Uterine smooth muscle cell (primary cell): ENCODE measurements at places on chromosomes 4 and X. TPM values are rescaled to one million over a fixed set of nuclear protein-coding genes. Genes with fewer than 3 reads are reported as not detected.

The BMX gene
- total RNA-seq = 0.11 and 0.25 TPM in 2 replicates

The CDKL2 gene
- total RNA-seq = 2.5 and 4.6 TPM in 2 replicates

The MAOA gene
- 4.0 and 5.5 TPM in 2 replicates for total RNA-seq

The GUCY1A1 gene
- total RNA-seq = 0.11 and 0.25 TPM in 2 replicates

The GRPR gene
- total RNA-seq = 0.11 TPM in 1 of 2 replicates, not detected in the other

The CYBB gene
- total RNA-seq = under 0.01 TPM in 1 of 2 replicates, not detected in the other

The RADX gene
- total RNA-seq = 5.4 and 12.0 TPM in 2 replicates

The PCDH7 gene
- 43.7 and 81.9 TPM in 2 replicates for total RNA-seq

The SOWAHB gene
- under 0.01 TPM in 1 of 2 replicates, not detected in the other for total RNA-seq

The AFP gene
- 1.2 and 1.7 TPM in 2 replicates for total RNA-seq

The PCDH11X gene
- total RNA-seq = under 0.01 TPM in 1 of 2 replicates, not detected in the other

The CHM gene
- 28.9 and 33.3 TPM in 2 replicates for total RNA-seq

The SLC9A7 gene
- total RNA-seq = 45.4 and 57.9 TPM in 2 replicates

The RTL3 gene
- not detected in 2 replicates for total RNA-seq

The CORIN gene
- total RNA-seq = 0.55 and 1.00 TPM in 2 replicates

The TMSB15A gene
- total RNA-seq = 3.2 and 8.7 TPM in 2 replicates
